WTC11 (cell line): ENCODE measurements at places on chromosomes 12 and 14. TPM values are rescaled to one million over a fixed set of nuclear protein-coding genes. Genes with fewer than 3 reads are reported as not detected.

Gene KRT80
- 0.09 to 0.11 TPM (median 0.11 TPM) in 3 replicates for total RNA-seq

DNA sequence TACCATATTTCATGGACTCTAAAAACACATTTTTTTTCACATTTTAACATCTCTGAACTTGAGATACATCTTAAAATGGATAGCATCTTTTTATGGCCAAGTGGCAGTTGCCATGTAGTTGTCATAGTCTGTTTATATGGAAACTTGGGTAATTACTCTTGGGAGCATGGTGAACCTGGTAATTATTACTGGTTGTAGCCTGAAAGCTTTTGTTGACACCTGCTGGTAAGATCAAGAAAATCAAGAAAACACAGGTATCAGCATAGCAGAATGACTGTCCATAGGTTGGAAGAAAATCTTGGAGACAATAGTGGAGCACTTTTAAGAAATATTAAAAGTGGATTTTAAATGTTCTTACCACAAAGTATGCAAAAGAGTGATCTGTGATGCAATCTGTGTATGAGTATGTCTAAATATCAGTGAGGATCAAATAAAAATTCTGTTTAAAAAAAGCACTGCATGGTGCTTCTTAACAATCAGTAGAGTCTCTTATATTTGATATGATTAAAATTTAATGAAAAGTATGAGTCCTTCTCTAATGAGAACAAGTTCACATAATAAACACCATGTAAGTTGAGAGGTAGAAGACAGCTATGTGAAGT, 44.2 kb downstream of the TTC8 start:
- 0 out of 2 replicates have a peak, but pooled peaks cover 4% of the 10 kb centered on the region for H3K4me1 ChIP-seq
- no peaks in the 10 kb centered on the region for H3K36me3 ChIP-seq
- H3K27me3 ChIP-seq = no peaks in the 10 kb centered on the region
- H3K27ac ChIP-seq = no peak overlapping the region
- DNase-seq = no peak

Gene ADAM20
- 0.25 to 0.50 TPM (median 0.37 TPM) in 3 replicates for total RNA-seq

GRCh38 chr14:65297744-65298143, 114.8 kb upstream of the FUT8 start:
- H3K27ac ChIP-seq = no peak overlapping the region
- H3K27me3 ChIP-seq = 0 out of 2 replicates have a peak, but pooled peaks cover 2% of the 10 kb centered on the region
- H3K36me3 ChIP-seq = no peaks in the 10 kb centered on the region
- peaks cover 7% of the 10 kb centered on the region for H3K4me1 ChIP-seq
- no peak overlapping the region for H3K4me3 ChIP-seq

DNA sequence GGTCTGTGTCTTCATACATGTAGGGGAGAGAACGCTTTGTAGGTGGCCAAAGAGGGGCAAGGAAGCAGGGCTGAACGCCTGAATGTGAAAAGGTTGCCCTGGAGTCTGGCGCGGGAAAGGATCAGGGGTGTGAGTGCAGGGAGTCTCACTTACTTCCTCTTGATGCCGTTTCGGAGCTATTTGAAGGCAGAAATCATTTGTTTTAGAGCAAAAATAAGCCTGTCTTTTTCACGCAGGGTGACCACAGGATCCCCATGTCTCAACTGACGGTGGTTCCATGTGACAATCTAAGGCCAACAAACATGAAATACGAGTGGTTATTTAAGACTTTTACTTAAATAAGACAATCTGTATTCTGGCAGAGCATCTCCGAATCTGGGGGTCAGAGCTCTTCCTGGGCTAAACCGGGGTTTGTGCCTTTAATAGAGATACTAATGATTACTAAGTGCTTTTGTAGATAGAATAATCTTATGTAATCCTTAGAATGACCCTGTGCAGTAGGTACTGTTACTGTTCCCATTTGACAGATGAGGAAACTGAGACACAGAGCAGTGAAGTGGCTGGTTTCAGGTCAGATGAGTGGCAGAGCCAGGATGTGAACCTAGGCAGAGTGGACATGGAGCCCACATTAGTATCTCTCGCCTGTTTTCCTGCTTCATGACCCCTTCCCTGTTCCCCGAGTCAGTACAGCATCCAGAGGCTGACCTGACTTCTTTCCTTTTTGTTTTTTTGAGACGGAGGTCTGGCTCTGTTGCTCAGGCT, 1.9 kb downstream of the BRI3BP start:
- no peak for DNase-seq
- no peak overlapping the region for H3K27ac ChIP-seq
- peaks cover 21% of the 10 kb centered on the region for H3K4me1 ChIP-seq
- peak overlapping the region; percentile 86 for H3K4me3 ChIP-seq
- H3K27me3 ChIP-seq = no peaks in the 10 kb centered on the region

Gene KRT78
- total RNA-seq = not detected in 3 replicates

Gene RBP5
- 4.1 to 5.4 TPM (median 4.7 TPM) in 3 replicates for total RNA-seq

DNA sequence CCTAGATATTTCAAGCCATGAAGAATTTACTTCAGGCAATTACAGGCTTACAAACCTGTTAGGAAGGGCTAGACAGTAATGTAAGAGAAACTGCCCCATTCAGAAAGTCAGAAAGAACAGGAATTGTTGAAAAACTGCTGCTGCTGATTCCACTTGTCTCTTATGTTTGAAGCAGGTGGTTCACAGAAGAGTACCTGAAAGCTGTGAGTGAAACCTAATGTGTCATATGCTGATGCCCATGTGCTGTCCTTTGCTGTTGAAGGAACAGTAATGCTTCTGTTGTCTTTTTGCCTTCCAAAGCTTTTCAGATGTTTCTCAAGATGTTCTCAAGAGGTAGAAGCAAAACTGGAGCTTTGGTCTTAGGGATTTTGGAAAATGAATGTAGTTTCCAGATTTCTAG, 39.0 kb downstream of the MNAT1 start:
- DNase-seq = no peak
- peaks cover 8% of the 10 kb centered on the region for H3K4me1 ChIP-seq
- H3K27me3 ChIP-seq = no peaks in the 10 kb centered on the region
- H3K36me3 ChIP-seq = no peaks in the 10 kb centered on the region

Gene LTBP2
- 1.2 TPM in 3 replicates for total RNA-seq

Gene TC2N
- 29.3 to 33.0 TPM (median 29.6 TPM) in 3 replicates for total RNA-seq

- H3K27ac ChIP-seq = no peak overlapping the region
- no peak overlapping the region for H3K4me3 ChIP-seq
- H3K36me3 ChIP-seq = peaks cover 7% of the 10 kb centered on the region
- H3K4me1 ChIP-seq = peaks cover 10% of the 10 kb centered on the region
- no peak for DNase-seq
- H3K27me3 ChIP-seq = no peaks in the 10 kb centered on the region; the same call in 1 of the 2 replicates
These were observed 480.4 kb downstream of the DIO2 start for GRCh38 chr14:79730953-79731352.

DNA sequence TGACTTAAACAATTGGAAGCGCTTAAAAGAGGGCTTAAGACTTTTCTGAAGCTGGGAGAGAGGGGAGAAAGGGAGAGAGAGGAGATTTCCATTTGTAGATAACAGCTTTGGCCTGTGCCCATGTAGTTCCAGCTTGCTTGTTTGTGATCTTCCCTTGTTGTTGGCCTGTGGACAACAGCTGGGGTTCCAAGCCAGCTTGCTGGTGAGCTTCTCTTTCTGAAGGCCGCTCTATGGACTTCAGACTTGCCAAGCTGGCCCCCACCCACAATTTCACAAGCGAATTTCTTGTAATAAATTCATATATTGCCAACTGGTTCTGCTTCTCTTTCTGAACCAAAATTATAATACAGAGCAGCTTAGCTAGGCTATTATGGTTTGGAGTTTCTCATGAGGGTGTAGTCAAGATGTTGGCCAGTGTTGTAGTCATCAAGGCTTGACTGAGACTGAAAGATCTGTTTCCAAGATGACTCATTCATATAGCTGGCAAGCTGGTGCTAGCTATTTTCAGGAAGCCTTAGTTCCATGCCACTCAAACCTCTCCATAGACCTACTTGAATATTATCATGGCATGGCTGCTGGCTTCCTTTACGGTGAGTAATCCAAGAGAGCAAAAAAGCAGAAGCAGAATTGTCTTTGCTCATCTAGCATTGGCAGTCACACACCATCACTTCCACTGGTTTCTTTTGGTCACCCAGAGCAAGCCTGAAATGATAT, 89.4 kb downstream of the ATP23 start:
- no peak for DNase-seq
- H3K36me3 ChIP-seq = peaks cover 13% of the 10 kb centered on the region
- H3K27ac ChIP-seq = no peak overlapping the region
- H3K4me3 ChIP-seq = no peak overlapping the region
- no peaks in the 10 kb centered on the region for H3K4me1 ChIP-seq

DNA sequence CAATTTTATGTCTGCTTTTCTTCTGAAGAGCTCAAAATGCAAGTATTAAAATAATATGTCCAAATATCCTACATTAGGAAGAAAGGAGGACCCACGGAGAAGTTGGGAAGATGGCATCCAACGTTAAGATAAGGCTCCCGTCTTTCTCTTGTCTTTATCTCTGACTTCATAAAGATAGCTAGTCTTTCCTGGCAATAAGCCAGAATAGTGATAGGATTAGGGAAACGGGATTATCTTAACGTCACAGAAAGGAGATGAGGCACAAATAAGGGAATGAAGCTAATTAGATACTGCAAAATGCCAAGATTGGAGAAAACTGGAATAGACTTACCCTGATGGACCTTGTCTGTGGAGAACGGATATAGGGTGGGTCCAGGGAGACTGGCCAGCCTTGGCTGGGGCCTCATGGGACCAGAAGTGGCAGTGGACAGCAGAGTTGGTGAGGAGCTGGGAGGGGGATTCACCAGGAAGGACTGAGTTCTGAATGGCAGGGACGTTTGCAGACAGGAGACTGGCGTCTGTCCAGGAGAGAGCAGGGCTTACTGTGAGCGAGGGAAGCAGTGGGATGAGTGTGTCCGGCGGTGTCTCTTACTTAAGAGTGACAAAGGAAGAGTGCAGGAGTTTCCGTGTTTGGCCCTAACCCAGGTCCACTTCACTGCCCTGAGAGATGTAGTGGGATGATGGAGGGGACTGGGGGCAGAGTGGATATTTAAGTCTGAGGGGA, 119.9 kb downstream of the CACNA1C start:
- no peaks in the 10 kb centered on the region; the same call in 1 of the 2 replicates for H3K27me3 ChIP-seq
- H3K27ac ChIP-seq = no peak overlapping the region
- H3K4me1 ChIP-seq = peaks cover 9% of the 10 kb centered on the region

- peak overlapping the region; percentile 86 for H3K4me3 ChIP-seq
- H3K36me3 ChIP-seq = no peaks in the 10 kb centered on the region
- H3K27ac ChIP-seq = no peak overlapping the region
- DNase-seq = no peak
- H3K27me3 ChIP-seq = peaks cover 32% of the 10 kb centered on the region
These were observed 2.4 kb upstream of the HEBP1 start for GRCh38 chr12:13002301-13003097.

- no peak for DNase-seq
- no peaks in the 10 kb centered on the region for H3K27me3 ChIP-seq
- H3K27ac ChIP-seq = no peak overlapping the region
- H3K4me3 ChIP-seq = no peak overlapping the region
These were observed 77.4 kb upstream of the REP15 start for GRCh38 chr12:27618836-27619235.

DNA sequence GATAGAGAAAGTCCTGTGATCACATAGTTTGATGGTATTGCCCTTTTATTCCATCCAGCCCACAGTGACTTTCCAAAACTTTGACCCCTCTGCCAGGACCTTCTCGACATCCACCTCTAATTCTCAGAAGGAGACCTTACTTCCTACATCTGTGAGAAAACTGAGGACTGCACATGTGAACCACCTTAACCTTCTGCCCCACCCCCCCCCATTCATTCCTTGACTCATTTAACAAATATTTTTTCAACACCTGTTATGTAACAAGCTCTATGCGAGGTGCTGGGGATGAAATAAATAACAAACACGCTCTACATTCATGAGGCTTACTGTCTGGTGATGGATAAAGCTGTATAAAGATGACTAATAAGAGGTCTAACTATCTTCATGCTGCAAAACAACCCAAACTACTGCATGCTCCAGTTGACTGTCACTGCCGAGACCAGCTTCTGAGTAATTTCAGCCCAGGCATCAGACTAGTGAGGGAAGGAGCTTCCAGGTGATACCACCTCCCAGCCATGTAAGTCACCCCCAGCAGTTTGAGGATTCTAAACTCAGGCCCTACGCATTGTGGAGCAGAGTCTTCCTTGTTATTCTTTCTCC, 1.9 kb upstream of the HAL start:
- no peak overlapping the region for H3K4me3 ChIP-seq
- peak overlapping the region; percentile 25; the same call in 1 of the 2 replicates for H3K27ac ChIP-seq
- DNase-seq = no peak
- H3K36me3 ChIP-seq = peaks cover 14% of the 10 kb centered on the region
- peaks cover 6% of the 10 kb centered on the region for H3K4me1 ChIP-seq

DNA sequence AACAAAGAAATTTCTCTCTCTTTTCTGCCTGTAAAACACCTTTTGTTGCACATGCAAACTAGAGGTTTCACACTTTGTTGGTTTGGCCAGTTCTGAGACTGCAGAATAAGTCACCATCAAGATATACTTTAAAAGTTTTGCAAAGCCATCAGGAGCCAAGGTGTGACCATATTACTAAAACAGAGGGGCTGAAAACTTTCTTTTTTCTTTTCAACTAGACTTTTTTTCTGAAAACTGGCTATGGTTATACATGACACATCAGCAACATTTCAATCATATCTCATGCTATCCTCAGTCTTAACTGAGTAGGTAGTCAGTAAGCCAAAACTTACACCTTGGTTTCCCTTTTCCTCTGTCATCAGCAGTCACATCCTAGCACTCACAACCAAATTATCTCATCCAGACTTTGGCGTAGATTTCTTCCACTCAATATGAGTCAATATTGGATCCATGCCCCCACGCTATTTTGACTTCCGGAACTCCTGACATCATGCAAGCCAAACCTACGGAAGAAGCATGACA, 4.1 kb upstream of the IFNG start:
- no peak for DNase-seq
- H3K4me1 ChIP-seq = no peaks in the 10 kb centered on the region
- H3K27me3 ChIP-seq = no peaks in the 10 kb centered on the region; the same call in 1 of the 2 replicates
- H3K27ac ChIP-seq = no peak overlapping the region
- no peaks in the 10 kb centered on the region for H3K36me3 ChIP-seq

DNA sequence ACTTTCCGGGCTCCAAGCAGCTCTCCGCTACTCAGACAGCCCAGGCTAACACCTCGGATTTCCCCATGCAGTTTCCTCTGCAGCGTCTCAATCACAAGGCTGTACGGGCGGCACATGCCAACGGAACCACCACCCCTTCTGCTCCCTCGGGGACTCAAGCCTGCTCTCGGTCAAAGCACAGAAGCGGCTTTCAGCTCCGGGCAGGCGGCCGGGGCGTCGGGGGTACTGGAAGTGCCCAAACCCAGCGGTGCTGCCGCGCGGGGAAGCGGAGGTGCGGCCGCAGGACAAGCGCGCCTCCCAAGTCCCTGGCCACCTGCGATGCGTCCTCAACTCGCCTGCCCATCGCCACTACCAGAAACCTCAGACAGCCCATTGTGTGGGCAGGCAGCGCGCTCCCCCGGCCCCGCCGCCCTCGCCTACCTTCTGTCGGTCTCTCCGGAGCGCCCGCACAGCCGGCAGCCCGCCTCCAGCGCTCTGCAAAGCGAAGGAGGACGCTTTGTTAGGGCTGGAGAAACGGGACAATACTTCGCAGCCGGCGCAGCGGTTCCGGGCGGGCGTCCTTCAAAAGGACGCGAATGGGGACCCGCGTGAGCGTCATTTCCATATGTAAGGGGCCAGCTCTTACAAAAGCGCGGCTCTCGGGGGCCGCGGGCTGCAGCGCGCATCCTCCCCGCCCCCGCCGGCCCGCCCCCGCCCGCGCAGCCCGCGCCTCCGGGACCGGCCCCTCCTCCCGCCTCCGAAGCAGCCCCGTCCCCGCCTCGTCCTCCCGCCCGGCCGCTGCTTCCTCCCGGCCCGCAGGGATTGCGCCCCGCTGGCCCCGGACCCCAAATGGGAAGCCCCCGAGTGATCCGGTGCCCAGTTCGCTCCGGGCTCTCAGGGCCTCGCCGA, 674 bp downstream of the NIN start:
- DNase-seq = peak; percentile 73
- H3K36me3 ChIP-seq = peaks cover 3% of the 10 kb centered on the region; the same call in 1 of the 2 replicates
- peaks cover 89% of the 10 kb centered on the region for H3K27me3 ChIP-seq
- H3K4me3 ChIP-seq = peak overlapping the region; percentile 80
